ENCODE measurements at places on chromosomes 5 and 9. TPM values are rescaled to one million over a fixed set of nuclear protein-coding genes. Genes with fewer than 3 reads are reported as not detected.

GRCh38 chr9:78026947-78027346 lies 4.7 kb downstream of the GNAQ start:
- no peak for DNase-seq

- DNase-seq, result no peak
These were observed 295.8 kb upstream of the SGCD start for GRCh38 chr5:156031181-156031580.

- no peak for DNase-seq
These were observed 127.7 kb upstream of the C9orf72 start for GRCh38 chr9:27701016-27701415.

DNA sequence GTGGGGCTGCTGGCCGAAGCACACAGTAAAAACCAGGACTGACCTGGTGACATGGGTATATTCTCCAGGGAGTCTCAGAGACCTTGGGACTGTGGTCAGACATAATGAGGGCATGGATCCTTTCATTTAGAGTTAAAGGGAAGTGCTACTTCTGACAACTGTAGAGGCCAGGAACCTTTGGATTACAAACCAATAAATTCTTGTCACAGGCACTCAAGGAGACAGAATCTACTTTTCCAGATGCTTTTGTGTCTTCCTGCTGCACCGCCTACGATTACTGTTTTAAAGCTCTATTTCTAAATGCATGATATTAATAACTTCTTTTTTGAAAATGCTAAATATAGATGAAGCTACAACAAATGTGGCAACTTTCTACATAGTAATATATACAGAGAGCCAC lies 106.5 kb upstream of the LPAR1 start:
- DNase-seq, result no peak

The BRINP1 gene
- 1.2 TPM for total RNA-seq
